Stimulated activated CD8-positive, alpha-beta memory T cell treated with anti-CD3 and anti-CD28 coated beads, Interleukin-4, amount 100 ng/mL, for 4 hours (primary cell): ENCODE measurements at places on chromosomes 12 and 14.

DNA sequence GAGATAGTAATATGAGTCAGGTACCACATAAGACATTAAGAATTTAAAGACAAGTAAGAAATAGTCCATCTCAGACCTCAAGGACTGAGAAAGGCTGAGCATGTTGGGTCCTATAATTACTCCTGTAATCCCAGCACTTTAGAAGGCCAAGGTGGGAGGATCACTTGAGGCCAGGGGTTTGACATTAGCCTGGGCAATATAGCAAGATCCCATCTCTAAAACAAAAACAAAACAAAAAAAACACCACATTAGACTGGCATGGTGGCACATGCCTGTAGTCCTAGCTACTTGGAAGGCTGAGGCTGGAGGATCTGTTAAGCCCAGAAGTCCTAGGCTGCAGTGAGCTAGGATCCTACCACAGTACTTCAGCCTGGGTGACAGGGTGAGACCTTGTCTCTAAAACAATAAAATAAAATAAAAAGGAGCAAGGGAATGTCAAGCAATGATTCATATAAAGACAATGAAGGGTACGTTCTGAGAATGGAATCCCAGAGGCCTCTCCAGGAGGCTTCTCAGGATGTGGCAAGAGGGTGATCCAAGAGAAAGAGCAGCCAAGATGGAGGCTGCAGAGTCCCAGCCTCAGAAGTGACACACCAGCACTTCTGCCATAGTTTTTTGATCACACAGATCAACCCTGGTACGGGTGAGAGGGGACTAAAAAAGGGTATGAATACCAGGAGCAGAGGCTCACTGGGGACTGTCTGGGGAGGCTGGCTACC, 206.4 kb downstream of the CRADD start:
- no peak for DNase-seq

DNA sequence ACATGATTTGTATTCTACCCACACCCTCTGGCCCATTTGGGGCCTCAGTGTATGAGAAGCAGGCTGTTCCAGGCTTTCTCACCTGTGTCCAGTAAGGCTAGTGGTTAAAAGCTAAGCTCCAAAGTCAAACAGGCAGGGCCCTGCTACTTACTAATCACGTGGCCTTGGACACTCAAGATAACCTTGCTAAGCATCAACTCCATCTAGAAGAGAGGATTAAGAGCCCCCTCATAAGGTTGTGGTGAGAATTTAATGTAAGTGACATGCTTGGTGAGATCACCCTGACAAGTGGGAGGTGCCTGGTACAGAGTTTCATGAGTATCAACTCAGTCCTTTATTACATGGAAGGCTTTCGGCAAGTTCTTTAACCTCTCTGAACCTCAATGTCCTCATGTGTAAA, 17.8 kb downstream of the ACSM4 start:
- no peak for DNase-seq

DNA sequence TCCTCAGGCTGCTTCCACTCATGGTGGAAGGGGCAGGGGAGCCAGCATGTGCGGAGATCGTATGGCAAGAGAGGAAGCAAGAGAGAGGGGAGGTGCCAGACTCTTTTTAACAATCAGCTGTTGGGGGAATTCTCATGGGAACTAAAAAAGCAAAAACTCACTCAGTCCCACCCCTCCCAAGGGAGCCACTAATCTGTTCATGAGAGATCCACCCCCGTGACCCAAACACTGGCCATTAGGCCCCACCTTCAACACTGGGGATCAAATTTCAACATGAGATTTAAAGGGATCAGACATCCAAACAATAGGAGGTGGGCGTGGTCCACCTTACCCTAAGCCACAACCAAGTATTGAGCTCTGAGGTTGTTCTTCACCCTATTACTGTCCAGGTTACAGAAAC, 375.1 kb downstream of the GRIN2B start:
- no peak for DNase-seq

DNA sequence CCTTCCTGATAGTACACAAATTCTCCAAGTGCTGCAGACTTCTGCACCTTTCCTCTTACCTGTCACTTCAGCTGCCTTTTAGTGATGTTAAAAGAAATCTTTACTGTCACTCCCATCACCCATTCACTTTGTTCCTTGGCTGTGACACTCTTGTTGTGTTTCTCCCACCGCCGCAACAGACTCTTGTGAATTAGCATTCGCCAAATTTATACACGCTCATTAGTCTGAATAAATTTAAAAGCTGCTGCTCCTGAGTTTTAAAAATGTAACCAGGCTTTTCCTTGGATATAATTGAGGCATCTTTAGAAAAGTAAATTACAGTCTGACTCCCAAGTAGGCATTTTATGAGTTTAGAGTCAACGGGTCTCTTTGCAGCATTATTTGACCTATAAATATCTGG, 1197.9 kb downstream of the BCL11B start:
- DNase-seq: no peak

DNA sequence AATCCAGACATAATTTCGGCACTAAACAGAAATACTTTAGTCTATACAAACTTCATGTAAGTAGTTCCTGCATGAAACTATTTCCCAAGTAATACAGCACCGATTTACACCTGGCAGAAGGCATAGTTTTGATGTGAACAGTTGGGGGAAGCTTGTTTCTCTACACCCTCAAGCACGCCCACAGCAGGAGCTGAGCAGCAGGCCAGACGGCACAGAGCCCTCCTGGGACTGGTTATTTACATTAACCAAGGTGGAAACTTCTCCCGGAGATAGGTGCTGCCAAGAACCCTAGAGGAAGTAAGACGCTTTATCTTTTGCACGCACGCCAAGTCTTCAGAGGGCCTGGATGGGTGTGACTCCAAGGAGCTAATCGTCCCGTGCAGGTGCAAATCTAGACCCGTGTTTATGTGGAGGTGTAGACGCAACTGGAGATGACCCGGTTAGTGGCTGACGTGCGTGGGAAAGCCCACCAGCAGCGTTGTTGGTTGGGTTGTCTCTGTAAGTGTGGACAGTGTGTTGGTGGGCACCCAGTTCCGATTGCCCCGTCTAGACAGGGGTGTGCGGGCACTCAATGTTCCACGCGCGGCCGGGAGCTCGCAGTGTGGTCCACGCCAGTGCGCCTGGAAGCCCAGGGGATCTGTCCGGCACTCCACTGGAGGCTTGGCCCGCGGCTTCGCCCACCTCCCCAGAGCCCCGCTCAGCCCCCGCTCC, 767 bp upstream of the TCP11L2 start:
- peak; percentile 26 for DNase-seq

GRCh38 chr12:116172224-116172849, 105.2 kb downstream of the MED13L start:
- no peak for DNase-seq

DNA sequence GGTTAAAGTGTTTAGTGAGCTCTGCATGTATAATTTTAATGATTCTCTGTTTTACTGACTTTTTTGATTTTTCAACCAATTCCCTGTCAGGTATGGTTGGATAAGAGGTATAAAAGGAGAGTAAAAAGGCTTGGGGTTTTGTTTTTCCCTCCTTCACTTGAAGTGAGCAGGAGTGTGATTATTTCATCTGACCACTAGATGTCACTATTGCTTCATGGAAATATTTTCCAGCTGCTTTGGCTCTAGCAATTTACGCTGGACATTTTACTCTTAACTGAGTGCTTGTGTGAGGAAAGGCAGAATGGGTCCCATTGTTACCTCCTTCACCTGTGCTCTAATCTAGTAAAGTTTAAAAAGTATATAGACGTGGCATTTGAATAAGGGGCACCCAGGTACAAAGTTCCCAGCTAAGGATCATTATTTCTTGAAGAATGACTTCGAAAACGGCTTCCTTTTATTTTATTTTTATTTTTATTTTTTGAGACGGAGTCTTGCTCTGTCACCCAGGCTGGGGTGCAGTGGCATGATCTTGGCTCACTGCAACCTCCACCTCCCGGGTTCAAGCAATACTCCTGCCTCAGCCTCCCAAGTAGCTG, 66.5 kb downstream of the TBC1D30 start:
- no peak for DNase-seq

- DNase-seq: no peak
Measured at GRCh38 chr12:114799574-114800487, 115.9 kb upstream of the TBX3 start.

GRCh38 chr14:69726761-69727511, 40.0 kb upstream of the SRSF5 start:
- DNase-seq: peak; percentile 77

GRCh38 chr14:104937161-104937560, 12.5 kb downstream of the PLD4 start:
- DNase-seq: no peak

- DNase-seq: no peak
Measured at GRCh38 chr12:50132505-50133135, 20.6 kb downstream of the COX14 start.

- no peak for DNase-seq
Measured at GRCh38 chr14:34113005-34113511, 162.2 kb upstream of the EGLN3 start.

- no peak for DNase-seq
Measured at GRCh38 chr14:97456462-97456861, 659.3 kb downstream of the VRK1 start.

DNA sequence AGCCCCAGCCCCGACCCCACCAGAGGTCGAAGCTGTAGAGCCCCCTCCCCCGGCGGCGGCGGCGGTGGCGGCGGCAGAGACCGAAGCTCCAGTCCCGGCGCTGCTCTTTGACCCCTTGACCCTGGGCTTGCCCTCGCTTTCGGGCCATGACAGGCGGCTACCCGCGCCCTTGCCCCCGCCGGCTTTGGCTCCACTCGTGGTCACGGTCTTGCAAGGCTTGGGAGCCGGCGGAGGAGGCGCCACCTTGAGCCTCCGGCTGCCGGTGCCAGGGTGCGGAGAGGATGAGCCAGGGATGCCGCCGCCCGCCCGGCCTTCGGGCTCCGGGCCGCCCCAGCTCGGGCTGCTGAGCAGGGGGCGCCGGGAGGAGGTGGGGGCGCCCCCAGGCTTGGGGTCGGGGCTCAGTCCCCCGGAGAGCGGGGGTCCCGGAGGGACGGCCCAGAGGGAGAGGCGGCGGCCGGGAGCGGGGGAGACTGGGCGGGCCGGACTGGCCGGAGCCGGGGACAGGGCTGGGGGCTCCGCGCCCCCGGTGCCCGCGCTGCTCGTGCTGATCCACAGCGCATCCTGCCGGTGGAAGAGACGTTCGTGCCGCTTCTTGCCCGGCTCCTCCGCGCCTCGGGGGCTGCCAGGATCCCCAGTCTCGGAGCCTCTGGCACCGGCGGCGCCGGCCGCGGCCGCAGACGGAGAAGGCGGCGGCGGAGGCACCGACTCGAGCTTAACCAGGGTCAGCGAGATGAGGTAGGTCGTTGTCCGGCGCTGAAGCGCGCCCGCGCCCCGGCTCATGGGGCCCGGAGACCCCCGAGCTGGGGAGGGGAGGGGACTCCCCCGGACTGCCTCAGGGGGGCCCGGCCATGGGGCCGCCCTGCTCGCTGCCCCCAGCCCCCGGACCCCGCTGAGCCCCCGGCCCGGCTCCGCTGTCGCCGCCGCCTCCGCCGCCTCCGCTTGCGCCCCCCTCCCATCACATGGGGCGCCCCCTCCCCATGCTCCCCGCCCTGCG, 778 bp downstream of the AGAP2 start:
- DNase-seq: no peak

DNA sequence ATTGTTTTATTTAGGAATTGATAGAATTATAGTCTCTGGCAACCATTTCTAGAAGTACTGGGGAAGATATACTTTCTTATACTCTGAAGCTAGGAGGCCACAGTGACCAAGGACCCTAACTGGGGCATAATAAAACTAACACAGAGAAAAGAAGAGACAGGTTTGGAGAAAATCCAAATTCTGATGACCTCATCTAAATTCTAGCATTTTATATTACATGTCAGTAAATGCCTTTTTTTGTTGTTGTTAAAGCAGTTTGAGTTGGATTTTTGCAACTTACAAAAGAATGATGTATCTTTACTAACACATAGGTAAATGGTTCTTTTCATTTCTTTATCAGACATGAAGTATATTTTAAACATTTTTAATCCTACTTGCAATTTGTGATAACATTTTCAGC, 933.3 kb downstream of the TMTC2 start:
- DNase-seq: no peak

DNA sequence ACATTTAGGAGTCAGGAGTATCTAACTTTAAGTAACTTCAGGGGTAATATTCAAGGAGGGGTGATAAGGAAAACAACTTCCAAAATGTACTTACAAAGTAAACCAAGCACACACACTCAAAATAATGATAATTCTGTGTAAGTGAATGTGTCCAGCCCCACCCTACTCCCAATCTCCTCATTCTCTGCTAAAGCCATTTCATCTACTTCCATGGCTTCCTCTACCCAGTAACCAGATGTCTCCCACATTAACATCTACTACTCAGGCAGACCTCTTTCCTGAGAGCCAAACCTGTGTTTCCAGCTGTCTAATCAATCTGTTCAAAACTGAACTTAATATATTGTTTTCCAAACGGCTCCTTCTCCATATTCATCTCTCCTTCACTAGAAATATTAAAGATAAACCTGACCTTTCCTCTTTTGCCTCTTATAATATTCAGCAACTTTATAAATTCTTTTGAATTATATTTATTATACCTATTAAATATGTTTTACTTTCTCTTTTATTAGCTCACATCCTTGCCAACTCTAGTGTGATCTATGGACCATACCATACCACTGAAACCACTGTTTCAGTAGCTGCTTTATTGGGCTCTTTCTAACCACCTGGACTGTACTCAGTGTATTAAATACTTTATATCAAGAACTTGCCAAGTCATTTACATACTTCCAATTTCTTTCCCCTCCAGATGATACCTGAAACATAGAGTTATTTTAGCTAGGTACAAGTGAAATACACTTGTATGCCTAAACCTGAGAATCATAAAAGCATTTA, 170.7 kb downstream of the PPFIA2 start:
- DNase-seq: no peak

GRCh38 chr14:99402950-99403349, 77.7 kb downstream of the SETD3 start:
- no peak for DNase-seq

- DNase-seq: no peak
Measured at GRCh38 chr14:72638021-72638420, 255.9 kb downstream of the DPF3 start.

DNA sequence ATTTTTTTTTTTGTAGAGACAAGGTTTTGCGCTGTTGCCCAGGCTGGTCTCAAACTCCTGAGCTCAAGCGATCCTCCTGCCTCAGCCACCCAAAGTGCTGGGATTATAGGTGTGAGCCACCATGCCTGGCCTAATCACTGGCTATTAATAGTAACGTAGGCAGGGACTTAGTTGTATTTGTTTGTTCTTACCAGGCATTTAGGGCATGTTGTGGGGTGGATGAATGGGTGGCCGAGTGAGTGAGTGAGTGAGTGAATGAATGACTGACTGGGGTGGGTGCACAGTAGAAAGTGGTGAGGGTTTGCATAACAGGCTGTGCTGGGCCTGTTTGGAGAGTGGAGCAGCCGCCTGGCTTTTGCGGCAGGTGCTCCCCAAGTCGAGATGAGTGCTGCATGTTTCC, 87.0 kb downstream of the FOXN4 start:
- no peak for DNase-seq

GRCh38 chr12:102811110-102811737, 105.8 kb downstream of the PAH start:
- DNase-seq: no peak

GRCh38 chr14:37592482-37593408, 2.3 kb downstream of the FOXA1 start:
- DNase-seq: no peak
